ENCODE measurements at places on chromosomes 1 and 21.

- DNase-seq: no peak
These were observed 12.7 kb downstream of the LORICRIN start for GRCh38 chr1:153272186-153272585.

DNA sequence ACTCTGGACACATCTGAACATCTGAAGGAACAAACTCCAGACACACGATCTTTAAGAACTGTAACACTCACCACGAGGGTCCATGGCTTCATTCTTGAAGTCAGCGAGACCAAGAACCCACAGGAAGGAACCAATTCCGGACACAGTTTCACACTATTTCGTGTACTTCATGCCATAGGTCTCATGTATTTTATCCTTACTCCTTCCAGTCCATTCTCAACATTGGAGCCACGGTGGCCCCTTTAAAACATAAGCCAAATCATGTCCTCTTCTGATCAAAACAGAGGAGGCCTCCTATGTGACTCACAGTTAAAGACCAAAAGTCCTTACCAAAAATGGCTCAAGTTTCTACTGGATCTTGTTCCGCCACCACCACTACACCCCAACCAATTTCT lies 29.8 kb upstream of the RCOR3 start:
- DNase-seq: no peak

GRCh38 chr1:92240034-92240433 lies 22.3 kb downstream of the C1orf146 start:
- no peak for DNase-seq

DNA sequence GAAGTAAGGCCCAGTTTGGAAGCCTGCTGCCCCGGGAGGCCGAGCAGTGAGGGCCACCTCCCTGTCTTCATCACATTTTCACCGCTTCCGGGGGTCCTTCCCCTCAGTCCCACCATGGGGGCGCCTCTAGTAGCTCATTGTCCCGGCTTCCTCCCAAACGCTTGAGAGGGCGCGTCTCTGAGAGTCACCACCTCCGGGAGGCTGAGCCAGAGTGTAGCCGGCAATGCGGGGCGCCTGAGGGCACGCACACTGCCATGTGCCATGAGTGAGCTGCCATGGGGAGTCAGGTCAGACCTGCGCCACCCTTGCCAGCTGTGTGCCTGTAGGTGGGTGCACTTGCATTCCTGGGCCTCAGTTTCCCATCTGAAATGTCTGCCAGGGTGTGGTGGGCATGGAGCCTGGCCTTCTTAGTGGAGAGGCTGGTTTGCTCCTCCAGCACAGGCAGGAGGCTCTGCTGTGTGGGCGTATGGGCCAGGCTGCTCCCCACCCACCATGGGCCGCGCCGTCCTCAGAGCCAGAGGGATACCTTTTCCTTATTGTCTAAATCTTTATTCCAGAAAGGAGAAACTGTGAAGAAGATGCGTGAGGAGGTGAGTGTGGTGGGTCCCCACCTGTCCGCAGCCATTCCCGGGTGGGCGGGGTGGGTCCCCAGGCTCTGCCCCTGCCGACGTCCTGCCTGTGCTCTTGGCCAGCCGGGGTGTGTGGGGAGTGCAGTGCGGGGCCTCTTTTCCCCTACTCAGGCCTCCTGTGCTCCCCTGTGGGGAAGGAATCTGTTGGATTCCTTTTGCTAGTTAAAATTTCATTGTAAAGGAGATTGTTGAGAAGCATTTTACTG lies 81.3 kb upstream of the COL6A1 start:
- no peak for DNase-seq

DNA sequence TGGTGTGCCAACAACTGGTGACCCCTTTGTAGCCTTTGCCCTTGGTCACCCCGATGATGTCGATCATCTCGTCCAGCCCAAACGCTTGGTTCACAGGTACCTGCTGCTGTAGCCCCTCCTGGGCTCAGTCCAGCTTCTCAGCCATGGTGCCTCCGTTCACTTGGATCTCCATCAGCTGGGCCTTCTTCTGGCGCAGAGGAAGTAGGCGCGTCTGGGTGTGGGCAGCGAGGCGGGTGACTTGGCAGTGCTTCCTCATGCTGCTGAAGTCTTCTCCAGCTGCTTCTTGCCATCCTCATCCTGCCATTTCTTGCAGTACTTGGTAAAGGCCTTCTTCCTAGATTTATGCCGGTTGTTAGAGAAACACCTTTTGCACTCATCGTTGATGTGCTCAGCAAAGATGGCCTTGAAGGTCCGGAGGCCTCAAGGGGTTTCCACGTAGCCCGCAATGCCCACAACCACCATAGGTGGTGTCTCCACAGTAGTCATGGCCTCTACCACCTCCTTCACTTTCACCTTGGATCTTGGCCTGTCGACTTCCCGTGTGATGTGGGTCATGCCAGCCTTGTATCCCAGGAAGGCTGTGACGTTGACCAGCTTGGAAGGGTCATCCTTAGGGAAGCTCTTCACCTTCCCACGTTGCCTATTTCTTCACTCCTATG lies 13.0 kb downstream of the DOP1B start:
- no peak for DNase-seq

GRCh38 chr1:203858055-203858454 lies 3.3 kb upstream of the SNRPE start:
- no peak for DNase-seq

GRCh38 chr21:33729641-33730040 lies 87.3 kb downstream of the ITSN1 start:
- DNase-seq: no peak

All from occipital lobe (tissue), 3 donors.